A549 (cell line): ENCODE measurements at places on chromosomes 3 and 15.

DNA sequence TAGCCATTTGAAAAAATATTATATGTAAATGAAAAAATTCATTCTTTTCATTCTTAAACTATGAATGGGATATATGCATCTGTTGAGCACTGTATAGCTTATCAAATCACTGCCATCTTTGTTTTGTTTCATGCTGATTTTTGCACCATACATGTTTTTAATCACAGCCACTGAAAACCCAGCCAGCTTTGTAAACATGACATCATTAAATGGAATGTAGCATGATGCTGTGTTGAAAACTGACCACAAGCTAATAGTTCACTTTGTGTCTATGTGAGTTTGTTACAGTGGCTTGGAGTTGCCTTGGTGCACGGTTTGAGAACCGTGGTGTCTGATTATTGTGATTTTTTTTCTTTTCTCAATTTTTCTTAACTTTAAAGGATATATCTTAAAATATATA lies 75.7 kb downstream of the GMPS start:
- peak; percentile 32 for DNase-seq

DNA sequence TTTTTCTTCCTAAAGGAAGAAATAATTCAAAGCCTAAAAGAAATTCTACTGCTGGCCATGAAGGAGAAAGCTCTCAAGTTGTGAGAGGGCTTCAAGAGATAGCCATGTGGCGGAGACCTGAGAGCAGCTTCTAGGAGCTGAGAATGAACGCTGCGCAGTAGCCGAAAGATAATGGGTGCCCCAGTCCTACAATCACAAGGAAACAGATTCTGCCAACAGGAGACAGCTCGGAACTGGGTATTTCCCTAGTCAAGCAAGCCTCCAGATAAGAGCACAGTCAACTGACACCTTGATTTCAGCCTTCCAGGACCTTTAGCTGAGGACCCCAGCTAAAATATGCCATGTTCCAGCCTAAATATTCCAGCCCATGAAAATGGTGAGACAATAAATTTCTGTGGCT lies 824.1 kb downstream of the FHIT start:
- DNase-seq, result no peak

- no peak for DNase-seq
These were observed 1.1 kb downstream of the TICRR start for GRCh38 chr15:89576417-89576773.

DNA sequence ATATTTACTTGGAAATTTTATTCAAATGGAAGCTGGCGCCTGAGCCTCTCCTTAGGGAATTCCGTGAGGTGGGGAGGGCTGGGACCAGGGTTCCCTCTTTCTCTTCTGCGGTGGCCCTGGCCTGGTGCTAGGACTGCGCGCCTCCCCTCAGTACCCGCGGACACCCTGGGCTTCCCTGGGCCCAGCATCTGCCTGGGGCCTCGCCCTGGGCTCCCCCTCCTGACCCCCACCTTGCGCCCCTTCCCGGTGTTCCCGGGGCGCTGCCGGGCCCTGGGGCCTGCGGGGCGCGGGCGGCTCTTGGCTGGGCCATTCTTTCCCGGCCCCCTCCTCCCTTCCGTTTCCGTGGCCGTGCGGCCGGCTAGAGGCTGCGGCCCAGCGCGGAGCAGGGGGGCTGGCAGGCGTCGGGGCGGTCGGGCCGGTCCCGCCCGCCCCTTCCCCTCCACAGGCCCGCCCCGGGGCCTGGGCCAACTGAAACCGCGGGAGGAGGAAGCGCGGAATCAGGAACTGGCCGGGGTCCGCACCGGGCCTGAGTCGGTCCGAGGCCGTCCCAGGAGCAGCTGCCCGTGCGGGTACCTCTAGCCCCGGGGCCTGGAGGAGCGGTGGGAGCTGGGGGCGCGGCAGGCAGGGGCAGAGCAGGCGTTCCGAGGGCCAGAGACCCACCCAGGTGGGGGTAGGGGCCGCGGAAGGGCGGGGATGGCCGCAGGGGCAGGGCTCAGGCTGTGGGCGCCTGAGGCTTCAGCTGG lies at the start of gene FES:
FES (plus strand) TSS at position 529 of the 743 bp plus-strand sequence. CDS start 542 bp downstream, outside the sequence.
- no peak for DNase-seq

DNA sequence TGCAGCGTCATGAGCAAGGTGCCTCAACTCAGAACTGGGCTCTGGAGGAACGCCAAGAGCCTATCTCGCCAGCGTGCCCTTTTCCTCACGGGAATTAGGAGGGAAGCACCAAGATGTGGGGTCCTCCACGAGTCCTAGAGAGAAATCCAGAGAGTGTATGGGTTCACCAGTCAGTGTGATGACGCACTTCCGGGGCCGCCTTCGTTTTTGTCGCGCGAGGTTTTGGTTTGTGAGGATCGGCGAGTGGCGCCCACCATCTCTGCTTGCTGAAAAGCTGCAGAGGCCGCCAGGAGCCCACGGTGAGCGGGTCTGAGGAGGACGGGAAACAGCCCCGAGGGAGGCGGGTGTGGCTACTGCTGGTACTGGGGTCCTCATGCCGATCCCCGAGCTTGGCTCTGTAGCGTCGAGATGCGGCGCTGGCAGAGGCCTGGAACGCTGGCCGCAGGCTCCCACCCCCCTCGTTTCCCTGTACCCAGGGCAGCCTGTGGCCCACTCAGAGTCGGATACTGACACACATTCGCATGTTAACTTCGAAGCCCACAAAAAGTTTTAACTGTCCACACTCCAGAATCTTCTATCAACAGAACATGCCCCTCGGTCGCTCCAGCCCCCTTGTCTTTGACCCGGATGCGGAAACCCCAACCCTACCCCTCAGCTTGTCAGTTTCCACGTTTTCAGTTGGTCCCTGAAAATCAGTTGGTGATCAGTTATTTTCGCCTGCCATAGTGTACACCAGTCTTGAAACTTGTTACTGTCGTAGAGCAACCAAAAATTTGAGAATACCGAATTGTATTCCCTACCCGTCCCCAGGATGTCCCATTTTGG lies 30.4 kb downstream of the ZNF662 start:
- no peak for DNase-seq

- no peak for DNase-seq
These were observed 669.9 kb upstream of the CCDC54 start for GRCh38 chr3:106707347-106707746.

DNA sequence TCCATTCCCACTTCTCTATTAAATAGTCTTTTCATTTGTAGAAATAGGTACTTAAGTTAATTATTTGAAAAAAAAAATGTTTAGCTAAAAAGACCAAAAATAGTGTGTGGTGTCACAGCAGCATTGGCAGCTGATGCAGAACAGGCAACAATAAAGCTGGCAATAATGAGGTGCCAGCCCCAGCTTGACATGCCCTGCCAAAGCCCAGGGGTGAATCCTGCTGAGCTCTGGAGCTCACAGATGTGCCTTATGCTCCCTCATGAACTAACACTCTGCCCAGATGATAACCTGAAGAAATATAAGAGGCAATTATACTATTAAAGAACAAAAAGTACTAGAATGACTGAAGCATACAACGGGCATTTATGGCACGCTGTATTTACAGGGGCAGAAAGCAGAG lies 63.8 kb downstream of the IGSF11 start:
- DNase-seq, result no peak

GRCh38 chr3:52490939-52491526 lies 4.1 kb upstream of the STAB1 start:
- DNase-seq, result no peak

DNA sequence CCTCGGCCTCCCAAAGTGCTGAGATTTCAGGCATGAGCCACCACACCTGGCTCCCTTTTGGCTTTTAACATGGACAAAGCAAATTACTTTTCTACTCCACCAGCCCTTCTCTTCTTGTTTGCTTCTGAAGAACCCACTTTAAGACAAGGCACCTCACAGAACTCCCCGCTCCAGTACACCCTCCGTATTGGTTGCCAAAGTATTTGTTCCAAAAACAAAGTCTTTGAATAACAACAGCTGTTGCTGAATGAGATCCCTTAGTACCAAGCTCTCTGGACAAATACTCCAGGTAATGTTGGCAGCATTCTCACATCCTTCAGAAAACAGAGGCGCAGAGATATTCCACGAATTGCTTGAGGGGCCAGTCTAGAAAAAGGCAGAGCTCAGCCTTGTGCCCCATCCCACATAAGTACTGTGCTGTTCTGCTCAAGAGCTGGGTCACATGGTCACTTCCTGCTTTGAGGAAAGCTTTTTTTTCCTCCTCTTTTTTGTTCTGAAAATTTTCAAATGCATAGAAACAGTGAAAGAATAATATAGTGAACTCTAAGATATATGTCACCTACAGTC lies 7.3 kb upstream of the CHCHD6 start:
- DNase-seq, result no peak

- DNase-seq, result no peak
These were observed 133.2 kb downstream of the SLC25A26 start for GRCh38 chr3:66354001-66354400.

DNA sequence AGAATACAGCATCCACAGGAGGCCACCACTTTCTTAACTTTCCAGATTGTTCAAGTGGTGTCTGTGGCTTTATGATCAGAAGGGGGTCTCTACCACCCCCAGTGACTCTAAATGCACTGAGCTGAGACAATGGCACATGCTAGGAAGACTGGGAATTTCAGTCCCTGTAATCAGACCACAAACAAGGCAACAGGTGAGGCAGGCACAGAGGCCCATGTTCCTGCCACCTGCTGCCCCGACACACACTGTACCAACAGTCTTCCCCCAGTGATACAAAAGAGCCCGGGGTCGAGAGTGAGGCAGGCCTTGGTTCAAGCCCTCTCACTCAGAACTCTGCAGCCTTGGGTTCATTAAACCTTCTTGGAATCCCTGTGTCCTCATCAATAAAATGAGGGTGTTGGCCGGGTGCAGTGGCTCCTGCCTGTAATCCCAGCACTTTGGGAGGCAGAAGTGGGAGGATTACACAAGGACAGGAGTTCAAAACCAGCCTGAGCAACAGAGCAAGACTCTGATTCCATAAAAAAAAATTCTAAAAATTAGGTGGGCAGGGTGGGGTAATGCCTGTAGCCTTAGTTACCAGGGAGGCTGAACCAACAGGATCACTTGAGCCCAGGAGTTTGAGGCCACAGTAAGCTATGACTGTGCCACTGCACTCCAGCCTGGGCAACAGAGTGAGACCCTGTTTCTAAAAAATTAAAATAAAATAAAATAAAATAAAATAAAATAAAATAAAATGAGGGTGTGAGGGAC lies 55.8 kb downstream of the ADCY5 start:
- DNase-seq, result no peak

GRCh38 chr3:133037436-133037835 lies 755 bp upstream of the TMEM108 start:
- DNase-seq, result no peak

GRCh38 chr15:88810446-88810845 lies 7.2 kb downstream of the ACAN start:
- DNase-seq, result no peak

DNA sequence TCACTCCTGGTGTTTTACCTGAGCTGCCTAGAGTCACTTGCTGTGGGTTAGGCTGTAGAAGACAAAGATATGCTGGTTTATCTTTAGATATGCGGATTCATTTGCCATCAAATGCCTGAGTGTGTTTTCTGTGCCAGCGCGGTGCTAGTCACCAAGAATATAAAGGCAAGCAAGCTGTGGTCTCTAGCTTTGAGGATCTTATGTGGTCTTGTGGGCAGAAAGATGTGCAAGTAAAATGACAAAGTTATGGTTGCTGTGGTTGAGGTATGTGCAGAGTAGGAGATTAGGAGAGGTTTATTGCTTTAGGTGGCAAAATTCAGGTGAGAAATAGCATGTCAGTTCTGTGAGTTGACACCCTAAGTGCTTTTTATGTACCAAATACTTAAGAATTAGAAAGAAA lies 94.2 kb downstream of the CGNL1 start:
- DNase-seq, result no peak

DNA sequence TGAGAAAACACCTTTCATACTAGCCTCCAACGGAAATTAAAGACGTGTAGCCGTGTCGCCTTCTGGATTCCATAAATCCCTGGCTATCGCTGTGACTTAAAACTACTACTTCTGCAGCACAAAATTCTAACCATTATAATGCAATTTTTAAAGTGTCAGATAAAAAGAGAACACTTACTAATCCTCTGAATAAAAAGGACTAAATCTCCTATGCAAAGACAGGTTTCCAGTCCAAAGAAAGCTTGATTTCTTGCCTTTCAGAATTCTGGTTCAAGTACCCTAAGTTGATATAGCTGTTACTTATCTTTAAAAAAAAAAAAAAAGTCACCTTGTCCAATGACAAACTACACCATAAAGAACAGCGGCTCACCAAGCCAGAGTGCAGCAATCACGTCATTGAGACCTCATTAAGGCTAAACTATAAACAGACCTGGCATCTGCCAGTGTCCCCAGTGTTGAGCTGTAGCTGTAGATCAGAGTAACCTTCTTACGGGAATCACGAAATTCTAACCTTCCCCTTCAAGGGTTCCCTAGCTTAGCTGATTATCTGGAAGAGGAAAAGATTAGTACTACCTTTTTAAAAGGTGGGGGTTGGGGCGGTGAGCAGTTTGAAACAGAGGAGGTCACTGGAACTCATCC lies 2.2 kb downstream of the ABCC5 start:
- DNase-seq, result no peak

- peak; percentile 87 for DNase-seq
These were observed 19.7 kb downstream of the SSR3 start for GRCh38 chr3:156535162-156535627.

- DNase-seq, result no peak
These were observed 142.6 kb upstream of the THBS1 start for GRCh38 chr15:39438260-39438659.

- no peak for DNase-seq
These were observed 14.4 kb upstream of the TBL1XR1 start for GRCh38 chr3:177211503-177212277.

GRCh38 chr3:27730774-27731659 lies 8.9 kb upstream of the EOMES start:
- no peak for DNase-seq

- DNase-seq, result no peak
These were observed 317.4 kb upstream of the LRRFIP2 start for GRCh38 chr3:37491776-37492175.

- no peak for DNase-seq
These were observed 791.6 kb upstream of the ARRDC4 start for GRCh38 chr15:97168704-97169475.

- no peak for DNase-seq
These were observed 40.4 kb downstream of the TM2D3 start for GRCh38 chr15:101611580-101612299.

- DNase-seq, result peak; percentile 91
These were observed 1.1 kb upstream of the IGF1R start for GRCh38 chr15:98647026-98647773.

DNA sequence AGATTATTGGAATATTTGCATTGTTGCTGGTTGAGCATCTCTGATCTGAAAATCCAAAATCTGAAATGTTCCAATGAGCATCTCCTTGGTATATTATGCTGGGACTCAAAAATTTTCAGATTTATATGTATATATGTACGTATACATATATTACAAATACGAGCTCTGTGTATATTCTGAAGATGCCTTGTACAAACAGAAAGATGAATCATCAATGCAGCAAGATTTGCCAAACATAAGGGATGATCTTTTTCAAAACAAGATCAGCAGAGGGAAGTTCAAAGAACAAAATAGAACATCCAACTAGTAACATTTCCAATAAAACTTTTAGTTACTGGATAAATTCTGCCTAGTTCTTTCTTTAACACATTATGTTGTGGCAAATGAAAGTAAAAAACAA lies 42.5 kb downstream of the HERC1 start:
- no peak for DNase-seq

- DNase-seq, result no peak
These were observed 92.6 kb upstream of the CTNNB1 start for GRCh38 chr3:41106691-41107090.

- no peak for DNase-seq
These were observed 7.8 kb downstream of the DUOX2 start for GRCh38 chr15:45106002-45106790.
